ENCODE measurements at places on chromosomes 12 and 14. TPM values are rescaled to one million over a fixed set of nuclear protein-coding genes. Genes with fewer than 3 reads are reported as not detected.

GPRC5D gene
- not detected for total RNA-seq

LRRIQ1 gene
- total RNA-seq, result not detected

CSRP2 gene
- 4.0 TPM for total RNA-seq

CLEC4A gene
- total RNA-seq, result 0.32 TPM
